ENCODE measurements at places on chromosomes 1 and 21.

DNA sequence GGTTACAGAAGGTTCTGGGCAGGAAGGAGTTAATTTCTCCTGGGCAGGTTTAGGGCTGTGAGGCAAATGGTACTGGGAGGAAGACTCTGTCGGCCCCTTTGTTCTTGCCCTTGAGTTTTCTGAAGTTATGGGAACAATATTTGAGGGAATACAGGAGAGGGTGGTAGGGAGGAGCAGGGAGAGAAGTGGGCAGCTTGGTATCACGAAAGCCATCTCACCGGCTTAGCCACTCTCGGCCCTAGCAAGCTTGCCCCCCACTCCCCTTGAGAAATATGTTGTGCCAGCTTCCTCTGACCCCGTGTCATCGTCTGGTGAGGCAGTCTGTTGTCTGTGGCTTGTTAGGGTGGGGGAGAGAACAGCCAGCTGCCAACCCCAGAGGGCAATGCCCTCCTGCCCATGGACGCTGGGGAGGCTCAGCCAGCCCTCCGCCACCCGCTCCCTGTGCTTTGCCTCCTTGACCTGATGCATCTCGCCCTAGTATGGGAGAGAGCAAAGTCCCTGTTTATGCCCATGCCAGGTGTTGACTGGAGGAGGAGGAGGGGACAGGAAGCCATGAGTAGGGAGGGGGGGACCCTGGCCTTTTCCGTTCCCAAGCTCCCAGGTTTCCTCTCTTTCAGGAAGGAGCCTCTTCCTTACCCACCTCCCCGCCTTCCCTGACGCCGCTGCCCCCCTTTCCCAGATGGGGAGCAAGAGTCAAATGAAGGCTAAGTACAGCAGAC, 1.2 kb downstream of the EFNA1 start:
- no peak for DNase-seq

- peak; percentile 22 for DNase-seq
These were observed 888 bp upstream of the SNRPE start for GRCh38 chr1:203860396-203861025.

DNA sequence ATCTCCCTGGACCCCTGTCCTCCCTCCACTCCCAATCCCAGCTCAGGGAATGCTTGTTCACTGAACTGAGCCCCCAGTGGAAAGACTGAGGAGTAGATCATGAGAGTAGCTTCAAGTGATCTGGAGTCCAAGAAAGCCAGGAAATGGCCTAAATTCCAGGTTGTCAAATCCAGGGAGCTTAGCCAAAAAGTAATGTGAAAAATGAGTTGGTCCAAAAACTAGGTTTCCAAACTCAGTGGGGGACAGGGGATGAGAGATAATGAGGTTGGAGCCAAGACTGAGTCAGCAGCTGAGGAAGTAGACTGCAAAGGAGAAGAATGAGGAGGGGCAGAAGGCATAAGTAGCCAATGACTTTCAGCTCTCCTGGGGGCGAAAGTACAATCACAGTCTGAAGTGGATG, 284.1 kb upstream of the BEND5 start:
- peak; percentile 98 for DNase-seq

DNA sequence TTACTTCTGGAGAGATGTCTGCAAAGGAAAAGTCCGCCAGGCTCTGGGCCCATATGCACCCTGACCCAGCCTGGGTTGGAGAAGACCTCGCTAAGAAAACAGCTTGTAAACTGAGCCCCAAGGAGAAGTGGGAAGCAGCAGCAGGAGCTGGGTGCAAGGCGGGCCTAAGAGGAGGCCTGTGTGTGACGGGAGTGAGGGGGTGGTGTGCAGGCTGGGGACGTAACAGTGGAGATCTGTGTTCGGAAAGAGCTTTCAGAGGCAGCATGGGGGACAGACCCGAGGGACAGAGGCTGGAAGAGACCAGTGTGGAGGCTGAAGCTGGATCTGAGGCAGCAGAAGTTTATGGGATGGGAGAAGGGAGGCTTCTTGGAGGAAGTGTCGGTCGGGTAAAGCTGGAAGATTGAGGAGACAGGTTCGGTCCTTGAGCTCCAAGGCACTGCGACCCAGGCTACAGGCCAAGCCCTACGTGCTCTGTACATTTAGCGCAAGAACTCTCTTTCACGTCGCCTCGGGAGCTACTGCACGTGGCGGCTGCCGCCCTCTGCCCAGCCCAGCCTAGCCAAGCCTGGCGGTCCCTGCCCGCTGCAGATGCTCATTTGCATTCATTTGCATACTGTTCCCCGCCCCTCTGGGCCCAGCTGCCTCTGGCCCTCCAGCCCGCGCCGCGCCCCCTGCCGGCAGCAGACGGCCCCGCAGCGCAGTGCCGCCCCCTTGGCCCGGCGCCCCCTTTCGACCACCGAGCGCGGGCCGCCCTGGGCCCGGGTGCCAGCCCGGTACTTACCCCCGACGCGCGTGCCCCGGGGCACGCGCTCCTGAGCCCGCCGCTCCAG, 6.3 kb downstream of the HPCA start:
- DNase-seq = peak; percentile 36

DNA sequence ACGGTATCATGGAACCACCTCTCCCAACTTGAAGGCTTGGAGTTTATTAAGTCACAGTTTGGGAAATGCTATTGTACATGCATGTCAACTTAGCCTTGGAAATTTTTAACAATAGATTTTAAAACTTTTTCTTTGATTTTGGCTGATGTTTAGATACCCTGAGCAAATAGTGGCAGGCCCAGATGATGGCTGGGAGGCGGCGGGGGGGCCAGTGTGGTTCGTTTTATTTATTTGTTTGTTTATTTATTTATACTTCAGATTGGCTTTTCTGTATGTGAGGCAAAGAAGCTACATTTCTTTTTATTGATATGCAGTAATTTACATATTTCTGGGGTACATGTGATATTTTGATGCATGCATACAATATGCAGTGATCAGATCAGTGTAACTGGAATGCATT, 82.0 kb downstream of the VWA5B1 start:
- DNase-seq = no peak
